ENCODE measurements at places on chromosomes 1 and 21.

DNA sequence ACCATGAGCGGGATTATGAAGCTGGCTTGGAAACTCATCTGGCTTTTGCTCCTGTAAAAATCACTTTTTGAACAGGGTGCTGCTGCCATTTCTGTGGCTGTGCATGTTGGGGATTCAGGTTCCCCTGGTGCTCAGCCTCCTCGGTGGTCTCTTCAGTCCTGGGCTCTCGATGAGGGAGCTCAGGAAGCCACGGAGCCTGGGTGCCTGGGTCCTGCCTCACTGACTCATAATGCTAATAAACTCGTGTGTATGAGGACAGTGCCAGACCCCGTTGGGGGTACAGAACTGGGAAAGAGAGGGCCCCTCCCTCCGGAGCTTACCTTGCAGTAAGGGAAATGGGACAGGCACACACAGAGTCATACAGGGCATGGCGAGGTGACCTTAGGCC is 5.8 kb downstream of the COQ8A start:
- DNase-seq: no peak

- DNase-seq: no peak
Observed at GRCh38 chr1:3456449-3456963, 2.0 kb downstream of the ARHGEF16 start.

- peak; percentile 7 for DNase-seq
Observed at GRCh38 chr1:206012086-206012859, 9.1 kb upstream of the RAB7B start.

- no peak for DNase-seq
Observed at GRCh38 chr1:170692866-170693575, 29.1 kb downstream of the PRRX1 start.

Measured in stimulated activated CD8-positive, alpha-beta memory T cell treated with anti-CD3 and anti-CD28 coated beads, Interleukin-7, amount 100 ng/mL, for 24 hours (primary cell).